SK-N-DZ (cell line): ENCODE measurements at places on chromosomes 2 and 18.

- no peak for DNase-seq
Observed at GRCh38 chr18:50022985-50023384, 172.0 kb downstream of the MYO5B start.

GRCh38 chr2:9721344-9721743, 90.5 kb upstream of the YWHAQ start:
- no peak for DNase-seq

- no peak for DNase-seq
Observed at GRCh38 chr18:26746826-26747475, 118.6 kb downstream of the AQP4 start.

GRCh38 chr2:43343573-43344304, 117.3 kb upstream of the ZFP36L2 start:
- no peak for DNase-seq

DNA sequence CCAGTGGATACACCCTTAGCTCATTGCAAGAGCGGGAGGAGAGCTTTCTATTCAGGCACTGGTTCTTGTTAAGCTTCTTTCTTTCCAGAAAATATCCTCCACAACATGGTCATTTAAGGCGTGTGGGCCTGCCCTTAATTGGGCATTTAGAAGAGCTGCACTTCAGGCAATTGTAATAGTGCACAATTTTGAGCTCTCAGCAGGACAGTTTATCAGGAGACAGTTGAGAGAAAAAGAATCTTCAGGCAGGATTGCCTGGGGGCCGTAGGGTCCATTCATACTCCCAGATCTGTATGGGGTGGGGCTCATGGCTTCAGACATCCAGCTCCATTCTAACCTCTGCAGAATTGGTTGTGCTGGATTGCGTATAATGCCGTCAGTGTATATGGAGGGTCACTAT, 6.0 kb upstream of the EPC2 start:
- DNase-seq = no peak

DNA sequence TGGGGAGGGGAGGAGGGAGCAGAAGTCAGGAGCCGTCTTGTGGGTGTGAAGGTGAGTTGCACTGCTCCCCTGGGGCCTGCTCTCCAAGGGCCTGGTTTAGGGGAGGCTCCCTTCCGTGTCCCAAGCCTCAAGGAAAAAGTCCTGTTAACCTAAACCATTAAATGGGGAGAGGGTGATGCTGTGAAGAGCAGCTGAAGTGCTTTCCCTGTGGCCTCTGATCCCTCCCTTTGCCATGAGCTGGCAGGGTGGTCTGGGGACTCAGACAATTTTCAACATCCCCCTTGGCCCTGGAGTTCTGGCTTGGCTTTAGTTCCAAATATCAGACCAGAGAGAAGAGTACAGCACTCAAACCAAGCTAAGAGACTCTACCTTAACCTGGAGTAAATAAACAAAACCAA, 692 bp upstream of the POMC start:
- DNase-seq = no peak

DNA sequence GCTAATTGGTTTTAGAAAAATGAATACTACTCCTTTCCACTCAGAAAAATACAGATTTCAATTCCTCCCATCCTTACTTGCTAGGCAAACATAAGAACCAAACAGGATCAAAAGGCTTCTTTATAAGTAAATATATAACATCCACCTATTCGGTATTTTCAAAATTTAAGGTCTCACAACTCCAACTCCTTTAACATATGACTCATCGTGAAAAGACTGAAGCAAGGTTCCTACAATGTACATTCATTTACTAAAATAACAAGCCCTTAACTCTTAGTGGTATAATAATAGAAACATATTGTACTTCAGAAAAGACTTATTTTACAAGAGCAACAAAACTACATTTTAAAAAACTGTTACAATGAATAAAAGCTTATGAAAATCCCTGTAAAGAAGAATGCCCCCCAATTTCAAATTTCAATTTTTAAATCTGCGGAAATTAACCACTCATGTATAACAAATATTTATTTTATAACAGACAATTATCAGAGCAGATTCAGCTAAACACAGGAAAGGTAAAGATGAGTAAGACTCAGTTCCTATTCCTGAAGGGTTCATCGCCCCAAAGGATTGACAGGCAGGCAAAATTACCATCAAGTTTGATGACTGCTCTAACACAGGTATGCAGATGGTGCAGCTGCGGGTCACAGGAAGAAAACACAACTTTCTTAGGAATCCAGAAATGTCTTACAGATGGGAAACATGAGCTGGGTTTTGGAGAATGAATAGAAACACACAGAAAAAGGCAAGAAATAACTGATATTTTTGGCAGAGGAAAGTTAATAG, 96.4 kb downstream of the COBLL1 start:
- DNase-seq = no peak

DNA sequence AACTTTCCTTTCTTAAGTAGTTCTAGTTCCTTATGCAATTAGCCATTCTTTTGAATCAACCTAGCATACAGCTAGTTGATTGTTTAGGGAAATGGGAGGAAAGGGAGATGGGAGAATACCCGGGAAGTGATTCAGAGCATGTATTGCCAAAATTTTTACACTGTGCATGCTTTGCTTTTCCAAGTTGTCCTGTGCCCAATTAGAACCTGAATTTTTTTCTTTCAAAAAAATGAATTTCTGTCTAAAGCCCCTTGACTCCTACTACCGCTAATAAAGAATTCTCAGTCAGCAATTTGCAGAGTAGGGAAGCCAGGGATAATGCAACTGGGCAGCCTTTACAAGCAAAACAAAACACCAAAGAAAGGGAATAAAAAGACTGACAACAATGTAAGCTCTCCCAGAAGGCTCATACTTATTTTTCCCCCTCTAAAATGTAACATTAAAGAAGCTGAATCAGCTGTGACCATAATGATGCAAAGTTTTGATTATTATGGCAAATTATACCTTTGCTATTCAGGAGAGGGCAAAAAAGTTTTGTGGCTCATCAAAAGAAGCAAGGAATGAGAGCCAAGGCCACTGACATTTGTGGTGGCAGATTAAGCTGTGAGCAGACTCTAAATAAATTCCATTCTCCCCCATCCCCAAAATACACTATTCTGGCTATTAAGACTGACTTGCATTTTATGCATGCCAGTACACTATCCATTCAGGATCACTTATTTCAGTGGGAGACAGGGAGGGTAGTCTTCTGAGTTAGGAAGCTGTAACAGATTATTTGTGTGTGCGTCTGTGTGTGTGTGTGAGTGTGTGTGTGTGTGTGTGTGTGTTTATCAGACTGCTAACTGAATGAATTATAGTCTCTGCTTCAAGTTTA, 174.3 kb downstream of the ERBB4 start:
- no peak for DNase-seq

GRCh38 chr2:7792031-7792651, 874.9 kb downstream of the RNF144A start:
- no peak for DNase-seq

GRCh38 chr2:174984561-174984960, 20.6 kb downstream of the CHN1 start:
- no peak for DNase-seq

GRCh38 chr18:45993438-45993837, 26.3 kb upstream of the EPG5 start:
- no peak for DNase-seq

GRCh38 chr2:95043300-95044093, 18.0 kb downstream of the MAL start:
- no peak for DNase-seq

- no peak for DNase-seq
Observed at GRCh38 chr18:31679133-31679742, 5.1 kb downstream of the B4GALT6 start.

GRCh38 chr2:225889452-225889851, 489.9 kb downstream of the NYAP2 start:
- peak; percentile 29 for DNase-seq

DNA sequence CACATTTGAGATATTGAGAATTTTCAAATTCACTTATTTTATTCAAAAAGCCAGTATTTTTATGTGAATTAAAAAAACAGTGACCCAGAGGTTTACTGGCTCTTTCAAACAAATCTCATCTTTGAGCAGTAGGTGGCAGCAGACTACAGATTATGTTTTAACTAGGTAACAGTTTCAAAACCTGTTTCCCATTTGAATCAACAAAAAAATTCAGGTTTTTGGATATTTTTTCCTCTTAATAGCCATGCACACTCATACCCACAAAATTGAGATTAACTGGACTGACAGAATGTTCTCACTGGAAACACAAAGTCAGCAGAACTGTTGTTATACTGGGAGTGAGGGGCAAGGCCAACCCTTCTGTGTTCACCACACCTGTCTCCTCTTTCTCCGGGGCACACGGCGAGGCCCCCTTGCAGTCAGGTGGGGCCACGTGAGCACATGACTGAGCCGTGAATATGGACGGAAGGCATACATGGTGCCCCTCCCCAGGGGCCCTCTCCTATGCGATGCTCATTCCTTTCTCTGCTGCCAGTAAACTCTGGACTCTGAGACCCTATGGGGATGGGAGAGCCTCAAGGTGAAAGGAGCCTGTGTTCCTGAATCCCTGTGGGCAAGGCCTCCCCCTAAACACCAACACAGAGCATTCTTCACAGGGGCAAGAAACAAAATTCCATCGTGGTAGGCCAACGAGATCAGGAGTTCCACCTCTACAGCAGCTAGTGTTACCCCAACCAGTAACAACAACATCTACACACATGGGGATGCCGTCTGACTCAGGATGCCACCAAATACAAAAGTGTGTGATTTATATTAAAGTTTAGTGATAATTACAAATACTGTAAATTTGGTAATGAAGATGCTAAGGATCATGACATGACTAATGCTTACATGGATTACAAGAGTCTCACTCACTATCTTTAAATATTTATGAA, 80.4 kb downstream of the LPIN2 start:
- DNase-seq = peak; percentile 44

DNA sequence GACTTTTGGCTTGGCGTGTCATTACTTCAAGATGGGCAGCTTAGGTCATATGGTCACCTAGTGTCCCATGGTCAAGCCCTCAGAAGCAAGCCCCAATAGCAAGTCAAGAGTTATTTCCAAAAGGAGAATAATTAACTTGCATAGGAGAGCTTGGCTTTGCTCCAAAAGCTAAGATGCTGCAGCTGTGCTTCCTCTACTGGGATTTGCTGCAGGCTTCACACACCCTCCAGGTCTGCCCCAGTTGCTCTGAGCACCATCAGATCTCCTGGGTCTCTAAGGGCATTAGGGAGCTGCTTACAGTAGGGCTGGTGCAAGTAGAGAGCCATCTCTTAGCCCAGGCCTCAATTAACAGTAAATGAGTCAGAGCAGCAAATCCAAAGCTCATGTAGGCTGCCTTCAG, 46.6 kb downstream of the THUMPD2 start:
- DNase-seq = no peak

DNA sequence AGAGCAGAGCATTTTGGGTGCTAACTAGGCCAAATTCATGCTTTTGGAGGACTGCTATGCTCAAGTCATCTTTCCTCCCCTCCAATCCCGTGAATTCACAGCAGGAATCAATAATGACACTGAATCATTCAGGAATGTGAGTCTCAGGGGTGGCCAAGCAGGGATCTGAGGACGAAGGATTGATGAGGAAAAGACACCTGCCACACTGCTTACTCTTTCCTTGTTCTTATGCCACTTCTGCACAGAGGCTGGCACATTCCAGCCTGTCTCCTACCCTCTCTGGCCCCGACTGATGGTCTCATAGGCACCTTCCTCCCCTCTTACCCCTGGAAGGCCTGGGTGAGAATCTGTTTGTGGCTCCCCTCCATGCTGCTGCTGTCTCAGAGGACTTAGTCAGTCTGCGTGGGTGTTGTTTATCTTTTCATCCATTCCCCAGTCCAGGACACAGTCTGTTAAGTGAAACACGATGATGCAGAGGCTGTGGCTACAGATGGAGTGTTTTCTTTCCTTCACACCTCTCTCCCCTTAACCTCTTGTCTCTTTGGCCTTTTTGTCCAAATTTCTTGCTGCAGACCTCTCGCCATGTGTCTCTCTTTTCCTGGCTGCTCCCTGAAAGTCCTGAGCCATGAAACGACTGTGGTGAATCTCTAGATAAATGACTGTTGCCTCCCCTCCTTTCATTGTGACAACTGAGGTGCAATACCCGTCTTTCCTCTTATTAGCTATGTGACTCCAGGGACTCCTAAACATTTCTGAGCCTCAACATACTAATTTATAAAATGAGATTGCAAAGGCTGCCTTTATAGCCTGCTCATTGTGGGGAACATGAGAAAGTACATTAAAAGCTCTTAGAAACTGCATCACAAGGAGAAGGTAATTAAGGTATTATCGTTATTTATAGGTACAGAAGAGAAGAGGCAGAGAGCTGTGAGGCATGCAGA, 86.9 kb downstream of the RDH14 start:
- DNase-seq = no peak

DNA sequence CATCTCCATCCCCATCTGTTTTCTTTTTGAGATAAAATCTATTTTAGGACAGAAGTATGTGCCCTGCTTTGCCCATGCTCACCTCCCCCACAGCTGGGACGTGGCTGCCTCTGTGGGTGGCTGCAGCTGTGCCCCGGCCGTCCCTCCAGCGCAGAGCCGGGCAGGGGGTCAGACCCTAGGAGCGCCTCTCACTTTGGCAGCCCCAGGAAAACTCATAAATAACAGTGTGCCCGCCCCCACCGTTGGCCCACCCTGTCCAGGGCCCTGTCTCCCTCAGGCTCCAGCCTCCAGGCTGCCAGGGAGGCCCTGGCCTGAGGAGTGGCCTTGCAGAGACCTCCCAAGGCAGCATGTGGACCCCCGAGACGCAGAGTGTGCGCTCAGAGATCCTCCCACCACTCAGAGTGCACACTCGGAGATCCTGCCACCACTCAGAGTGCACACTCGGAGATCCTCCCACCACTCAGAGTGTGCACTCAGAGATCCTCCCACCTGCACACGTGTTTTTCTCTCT, 178.1 kb downstream of the TWIST2 start:
- no peak for DNase-seq

- DNase-seq = no peak
Observed at GRCh38 chr2:64212346-64212745, 68.1 kb upstream of the PELI1 start.

- DNase-seq = no peak
Observed at GRCh38 chr2:41595240-41595639, 452.6 kb upstream of the PKDCC start.

GRCh38 chr2:111239107-111239506, 118.4 kb downstream of the BCL2L11 start:
- no peak for DNase-seq

DNA sequence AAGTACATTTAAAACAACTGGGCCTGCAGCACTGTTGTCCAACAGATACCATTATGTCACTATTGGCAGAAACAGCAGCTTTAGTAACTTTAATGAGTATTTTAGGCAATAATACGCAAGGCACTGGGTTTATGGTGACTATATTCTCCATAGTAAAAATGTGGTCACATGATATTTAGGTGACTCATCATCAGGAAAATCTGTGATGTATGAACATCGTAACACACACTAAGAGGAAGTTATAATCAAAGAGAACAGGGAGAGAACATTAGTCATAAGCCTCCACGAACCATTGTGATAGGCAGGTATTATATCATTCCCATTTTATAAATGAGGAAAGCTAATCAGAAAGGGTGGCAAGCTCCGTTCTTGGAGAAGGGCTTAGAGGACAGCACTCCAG, 36.9 kb downstream of the RAPH1 start:
- DNase-seq = no peak

GRCh38 chr2:102703748-102704147, 58.1 kb upstream of the TMEM182 start:
- DNase-seq = peak; percentile 15
